WTC11 (cell line): ENCODE measurements at places on chromosomes 11 and 22. TPM values are rescaled to one million over a fixed set of nuclear protein-coding genes. Genes with fewer than 3 reads are reported as not detected.
A peak's percentile ranks its signal among the peaks of the same experiment; 100 is the strongest.

DNA sequence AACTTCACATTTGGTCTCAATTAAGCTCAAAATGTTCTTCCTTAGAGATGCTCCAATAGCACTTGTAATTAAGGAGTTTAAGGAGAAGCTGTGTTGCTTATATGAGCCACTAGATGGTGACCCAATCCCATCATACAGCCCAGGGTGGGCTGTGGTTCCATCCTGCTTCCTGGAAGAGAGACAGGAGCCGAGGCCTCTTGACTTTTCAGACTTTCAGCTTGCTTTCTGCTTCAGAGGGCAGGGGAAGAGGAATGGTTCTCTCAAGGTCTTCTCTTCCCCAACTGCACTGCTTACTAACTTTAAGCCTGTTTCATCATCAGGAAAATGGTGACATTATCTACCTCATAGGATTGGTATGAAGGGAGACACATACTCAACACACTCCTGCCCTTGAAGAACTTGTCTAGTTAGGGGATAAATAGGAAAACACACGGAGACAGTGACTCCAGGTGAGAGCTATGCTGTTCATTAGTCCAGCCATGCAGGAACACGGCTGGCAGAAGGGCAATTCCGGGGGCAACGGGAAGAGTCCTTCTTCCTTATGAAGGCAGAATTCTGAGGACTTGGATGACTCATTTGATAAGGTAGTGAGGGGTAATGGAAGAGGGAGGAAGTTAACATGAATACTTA, 20.1 kb downstream of the TMEM218 start:
- peaks cover 2% of the 10 kb centered on the region; the same call in 1 of the 2 replicates for H3K36me3 ChIP-seq
- peak; percentile 58 for DNase-seq
- H3K27ac ChIP-seq: peak overlapping the region; percentile 64
- no peaks in the 10 kb centered on the region for H3K27me3 ChIP-seq

DNA sequence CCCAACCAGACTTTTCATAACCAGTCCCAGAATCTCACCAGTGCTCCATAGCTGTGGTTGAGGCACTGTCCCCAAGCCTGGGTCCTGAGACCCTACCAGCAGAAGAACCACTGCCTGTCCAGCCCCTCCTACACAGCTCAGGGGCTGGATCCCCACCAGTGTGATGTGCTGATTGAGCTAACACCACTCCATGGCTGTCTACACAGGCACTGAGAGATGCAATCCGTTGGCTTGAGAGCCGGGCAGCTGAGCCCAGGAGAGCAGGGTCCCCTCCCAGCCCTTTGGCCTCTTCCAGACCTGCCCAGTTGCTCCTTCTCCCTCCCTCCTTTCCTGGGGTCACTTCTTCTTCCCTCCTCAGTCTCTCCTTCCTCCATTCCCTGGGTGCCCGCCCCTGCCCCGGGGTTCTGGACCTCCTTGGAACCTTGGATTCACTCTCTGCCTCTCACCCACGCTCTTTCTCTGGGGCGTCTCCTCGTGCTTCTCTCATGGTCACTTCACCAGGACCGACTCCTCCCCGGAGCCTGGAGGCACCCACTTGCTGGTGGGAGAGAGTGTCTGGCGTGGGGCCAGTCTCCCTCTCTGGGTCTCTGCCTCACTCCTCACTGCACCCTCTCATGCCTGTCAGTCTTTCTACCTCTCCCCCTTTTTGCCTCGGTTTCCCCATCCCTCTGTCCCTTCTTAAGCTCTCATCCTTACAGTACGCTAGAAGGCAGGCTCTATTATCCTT, 706 bp upstream of the SCYL1 start:
- DNase-seq: no peak
- peaks cover 7% of the 10 kb centered on the region for H3K36me3 ChIP-seq
- H3K27ac ChIP-seq: no peak overlapping the region
- peaks cover 19% of the 10 kb centered on the region for H3K4me1 ChIP-seq
- peak overlapping the region; percentile 73 for H3K4me3 ChIP-seq

DNA sequence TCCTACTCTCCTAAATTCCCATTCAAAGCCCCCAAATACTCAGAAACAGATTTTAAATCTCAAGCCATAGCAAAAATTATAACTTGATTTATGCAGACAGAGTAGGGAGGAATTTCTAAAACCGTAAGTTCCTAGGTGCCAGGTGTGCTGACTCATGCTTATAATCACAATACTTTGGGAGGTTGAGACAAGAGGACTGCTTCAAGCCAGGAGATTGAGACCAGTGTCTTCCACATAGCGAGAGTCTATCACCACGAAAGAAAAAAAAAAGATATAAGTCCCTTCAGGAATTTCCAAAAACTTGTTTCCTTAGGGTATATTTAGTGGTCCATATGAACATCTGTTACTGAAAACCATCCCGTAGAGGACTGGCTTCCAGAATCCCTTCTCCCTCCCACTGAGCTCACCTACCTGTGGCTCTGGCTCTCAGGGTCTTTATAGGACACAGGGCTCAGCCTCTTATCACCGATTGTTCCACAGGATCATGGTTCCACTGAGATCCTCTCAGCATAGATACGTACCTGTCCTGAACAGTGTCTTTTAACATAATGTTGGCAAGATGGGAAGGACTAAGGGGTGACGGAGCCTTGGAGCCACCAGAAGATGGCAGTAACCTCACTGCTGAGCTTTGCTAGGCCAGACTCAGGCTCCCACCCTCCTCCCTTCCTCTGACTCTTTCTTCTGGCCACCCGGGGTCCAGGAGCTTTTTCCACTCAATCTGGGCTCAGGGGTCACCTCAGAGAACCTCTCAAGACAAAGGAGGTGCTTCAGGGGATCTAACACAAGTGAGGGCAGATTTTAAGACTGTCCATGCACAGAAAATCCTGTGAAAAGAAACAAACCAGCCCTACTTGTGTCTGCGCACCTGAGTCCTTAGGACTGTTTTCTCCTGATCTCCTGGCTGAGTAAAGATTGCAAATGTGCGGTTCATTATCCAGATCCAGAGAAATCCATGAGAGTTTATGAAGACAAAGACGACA, 117.5 kb upstream of the TOP3B start:
- no peak overlapping the region for H3K27ac ChIP-seq
- DNase-seq: peak; percentile 41
- no peaks in the 10 kb centered on the region for H3K36me3 ChIP-seq
- no peak overlapping the region for H3K4me3 ChIP-seq

- no peak for DNase-seq
- H3K27ac ChIP-seq: no peak overlapping the region
- H3K4me3 ChIP-seq: no peak overlapping the region
- H3K4me1 ChIP-seq: peaks cover 3% of the 10 kb centered on the region; the same call in 1 of the 2 replicates
- no peaks in the 10 kb centered on the region for H3K27me3 ChIP-seq
- no peaks in the 10 kb centered on the region for H3K36me3 ChIP-seq
Observed at GRCh38 chr22:30863081-30863833, 105.3 kb downstream of the MORC2 start.

DNA sequence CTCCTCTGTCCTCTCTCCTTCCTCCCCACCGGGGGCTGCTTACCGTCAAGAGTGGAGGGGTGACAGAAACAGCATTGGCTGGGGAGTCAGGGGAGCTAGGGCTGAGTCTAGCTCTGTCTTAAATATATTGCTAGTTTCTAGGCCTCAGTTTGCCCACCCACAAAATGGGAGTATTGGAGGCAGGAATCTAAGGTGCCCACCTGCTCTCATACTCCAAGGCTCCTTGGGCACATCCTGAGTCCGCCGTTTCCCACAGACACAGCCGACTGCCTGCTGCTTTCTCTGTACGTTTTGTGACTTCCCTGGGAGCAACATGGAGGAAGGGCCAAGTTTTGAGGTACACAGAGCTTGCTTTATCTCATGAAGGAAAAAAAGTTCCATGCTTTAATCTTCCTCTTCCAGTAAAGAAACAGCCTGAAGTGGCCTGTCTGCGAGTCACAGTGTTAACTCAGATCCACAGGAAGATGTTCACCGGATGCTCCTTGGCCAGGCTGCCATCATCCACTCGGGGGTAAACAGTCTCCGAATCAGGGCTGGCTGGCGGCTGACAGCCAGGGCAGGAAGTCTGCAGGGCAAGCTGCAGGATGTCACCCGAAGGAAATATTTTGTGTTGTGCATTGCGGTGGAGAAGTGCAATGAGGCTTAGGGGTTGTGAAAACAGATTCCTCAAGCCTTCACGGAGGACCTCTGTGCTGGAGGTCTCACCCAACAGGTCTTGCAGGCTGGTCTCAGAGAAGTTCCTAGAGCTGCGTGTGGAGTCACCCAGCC, 11.0 kb upstream of the CERK start:
- no peaks in the 10 kb centered on the region; the same call in 1 of the 2 replicates for H3K36me3 ChIP-seq
- DNase-seq: no peak
- H3K4me1 ChIP-seq: no peaks in the 10 kb centered on the region
- H3K27ac ChIP-seq: no peak overlapping the region

Gene AIFM3
- total RNA-seq: 2.6 to 3.4 TPM (median 2.8 TPM) in 3 replicates

DNA sequence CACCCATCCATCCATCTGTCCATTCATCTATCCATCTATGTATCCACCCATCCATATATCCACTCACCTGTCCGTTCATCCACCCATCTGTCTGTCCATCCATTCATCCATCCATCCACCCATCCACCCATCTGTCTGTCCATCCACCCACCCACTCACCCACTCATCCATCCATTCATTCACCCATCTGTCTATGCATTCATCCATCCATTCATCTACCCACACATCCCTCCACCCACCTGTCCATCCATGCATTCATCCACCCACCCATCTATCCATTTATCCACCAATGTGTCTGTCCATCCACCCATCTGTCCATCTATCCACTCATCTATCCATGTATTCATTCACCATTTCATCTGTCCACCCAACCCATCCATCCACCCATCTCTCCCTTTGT, 33.3 kb downstream of the NADSYN1 start:
- peaks cover 6% of the 10 kb centered on the region for H3K4me1 ChIP-seq
- H3K36me3 ChIP-seq: peaks cover 54% of the 10 kb centered on the region
- no peak overlapping the region for H3K4me3 ChIP-seq
- H3K27ac ChIP-seq: no peak overlapping the region
- DNase-seq: no peak

DNA sequence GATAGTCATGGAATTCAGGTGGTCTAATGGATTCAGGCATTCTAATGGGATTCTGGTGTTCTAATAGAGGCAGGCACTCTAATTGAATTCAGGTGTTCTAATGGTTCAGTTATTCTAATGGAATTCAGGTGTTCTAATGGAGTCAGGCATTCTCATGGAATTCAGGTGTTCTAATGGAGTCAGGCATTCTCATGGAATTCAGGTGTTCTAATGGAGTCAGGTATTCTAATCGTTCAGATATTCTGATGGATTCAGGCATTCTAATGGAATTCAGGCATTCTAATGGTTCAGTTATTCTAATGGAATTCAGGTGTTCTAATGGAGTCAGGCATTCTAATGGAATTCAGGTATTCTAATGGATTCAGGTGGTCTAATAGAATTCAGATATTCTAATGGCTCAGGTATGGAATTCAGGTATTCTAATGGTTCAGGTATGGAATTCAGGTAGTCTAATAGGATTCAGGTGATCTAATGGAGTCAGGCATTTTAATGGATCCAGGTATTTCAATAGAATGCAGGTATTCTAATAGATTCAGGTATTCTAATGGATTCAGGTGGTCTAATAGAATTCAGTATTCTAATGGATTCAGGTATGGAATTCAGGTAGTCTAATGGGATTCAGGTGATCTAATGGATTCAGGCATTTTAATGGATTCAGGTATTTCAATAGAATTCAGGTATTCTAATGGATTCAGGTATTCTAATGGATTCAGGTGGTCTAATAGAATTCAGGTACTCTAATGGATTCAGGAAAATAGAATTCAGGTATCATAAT, 22.0 kb upstream of the PHF21B start:
- no peak overlapping the region for H3K4me3 ChIP-seq
- H3K4me1 ChIP-seq: peaks cover 35% of the 10 kb centered on the region
- peak overlapping the region; percentile 95 for H3K27ac ChIP-seq

- 0 out of 2 replicates have a peak, but pooled peaks cover 5% of the 10 kb centered on the region for H3K4me1 ChIP-seq
- H3K4me3 ChIP-seq: no peak overlapping the region
- H3K27ac ChIP-seq: no peak overlapping the region
- peaks cover 9% of the 10 kb centered on the region for H3K27me3 ChIP-seq
- H3K36me3 ChIP-seq: peaks cover under 1% of the 10 kb centered on the region; the same call in 1 of the 2 replicates
- no peak for DNase-seq
Observed at GRCh38 chr22:23553438-23553837, 26.7 kb downstream of the IGLL1 start.

DNA sequence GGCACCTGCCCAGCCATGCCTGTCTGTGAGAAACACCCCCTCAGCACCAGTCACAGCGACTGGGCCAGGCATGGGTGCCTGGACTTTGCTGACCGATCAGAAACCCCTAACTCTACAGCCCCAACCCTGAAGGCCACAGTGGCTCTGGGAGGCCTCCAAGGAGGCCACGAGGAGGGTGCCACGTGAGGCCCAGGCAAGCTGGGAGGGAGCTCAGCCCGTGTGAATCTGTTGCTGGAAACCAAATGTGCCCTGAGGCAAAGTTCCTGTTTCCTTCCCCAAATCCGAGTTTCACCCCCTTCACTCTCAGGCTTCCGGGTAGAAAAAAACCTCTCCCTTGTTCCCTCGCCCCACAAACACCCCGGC, 1.3 kb downstream of the UNC93B1 start:
- peaks cover 2% of the 10 kb centered on the region for H3K36me3 ChIP-seq
- DNase-seq: no peak
- H3K27me3 ChIP-seq: no peaks in the 10 kb centered on the region; the same call in none of the 2 replicates

Gene OR5P2
- total RNA-seq: not detected in 3 replicates

DNA sequence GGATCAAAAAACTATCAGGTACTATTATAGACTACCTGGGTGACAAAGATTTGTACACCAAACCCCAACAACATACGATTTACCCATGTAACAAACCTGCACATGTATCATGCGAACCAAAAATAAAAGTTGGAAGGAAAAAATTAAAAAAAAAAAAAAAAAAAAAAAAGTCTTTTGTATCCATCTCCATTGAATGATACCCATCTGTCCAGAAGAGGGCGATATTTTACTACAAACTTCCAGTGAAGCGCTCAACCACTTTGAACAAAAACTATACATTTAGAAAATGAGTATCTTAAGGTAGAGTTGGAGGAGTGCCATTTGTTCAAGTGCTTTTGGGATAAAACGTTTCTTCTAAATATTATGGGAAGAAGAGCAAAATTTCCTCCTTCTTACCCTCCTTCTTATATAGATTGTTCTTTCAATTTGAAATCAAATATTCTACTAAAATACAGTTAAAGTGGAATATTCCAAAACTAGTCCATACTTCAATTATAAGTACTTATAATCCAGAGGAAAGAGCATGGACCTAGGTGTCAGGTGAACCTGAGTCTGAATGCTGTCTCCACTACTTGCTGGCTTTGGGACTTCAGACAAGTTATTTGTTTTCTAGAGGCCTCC, 23.3 kb downstream of the ARL14EP start:
- DNase-seq: no peak
- no peak overlapping the region for H3K4me3 ChIP-seq
- H3K4me1 ChIP-seq: no peaks in the 10 kb centered on the region
- no peak overlapping the region for H3K27ac ChIP-seq

DNA sequence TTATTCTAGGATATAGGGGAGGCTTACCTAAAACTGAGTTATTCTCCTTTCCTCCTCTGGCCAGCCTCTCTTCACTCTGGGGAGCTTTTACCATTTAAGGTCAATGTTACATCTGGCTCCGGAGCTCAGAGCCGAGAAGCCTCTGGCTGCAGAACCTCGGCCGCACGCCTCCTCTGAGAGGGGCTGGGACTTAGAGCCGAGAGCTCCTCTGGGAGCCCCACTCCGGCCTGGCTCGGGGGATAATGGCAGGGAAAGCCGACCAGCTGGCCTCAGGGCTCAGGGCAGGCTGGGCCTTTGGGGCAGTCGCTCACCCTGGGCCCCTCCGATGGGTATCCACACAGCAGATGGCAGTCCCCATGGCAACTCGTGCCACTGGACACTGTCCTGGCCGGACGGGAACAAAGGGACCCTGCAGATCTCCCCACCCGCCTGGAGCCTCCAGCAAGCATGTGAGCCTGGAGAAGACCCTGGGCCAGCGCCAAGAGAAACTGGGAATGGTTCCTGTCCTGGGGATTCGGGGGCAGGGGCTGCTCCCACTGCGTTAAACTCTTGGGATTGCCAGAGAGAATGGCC, at the start of gene IRAG1:
TSS of gene IRAG1 (minus strand) at position 247 of the 573 bp plus-strand sequence. CDS start at position 94, 153 bp downstream.
- 0 out of 2 replicates have a peak, but pooled peaks cover 5% of the 10 kb centered on the region for H3K4me1 ChIP-seq
- 0 out of 2 replicates have a peak, but pooled peaks cover under 1% of the 10 kb centered on the region for H3K27me3 ChIP-seq
- H3K4me3 ChIP-seq: no peak within 1 kb of the TSS
- peak; percentile 25 for DNase-seq
- peaks cover 4% of the 10 kb centered on the region for H3K36me3 ChIP-seq
